Breast epithelium (tissue), 4 donors: ENCODE measurements at places on chromosomes 16 and 17.

- no peaks in the 10 kb centered on the region for H3K4me1 ChIP-seq
- H3K27ac ChIP-seq = no peak overlapping the region
- no peak overlapping the region for H3K4me3 ChIP-seq
These were observed 20.9 kb downstream of the LDAF1 start for GRCh38 chr16:21179126-21179982.

GRCh38 chr17:63911041-63911635 is at the start of gene CSHL1:
Gene CSHL1, minus strand, starts transcription at chr17:63911258. Its CDS starts 62 bp downstream, at chr17:63911196.
- no peaks in the 10 kb centered on the region for H3K4me1 ChIP-seq
- H3K36me3 ChIP-seq = no peaks in the 10 kb centered on the region
- DNase-seq = no peak
- H3K27me3 ChIP-seq = no peaks in the 10 kb centered on the region

DNA sequence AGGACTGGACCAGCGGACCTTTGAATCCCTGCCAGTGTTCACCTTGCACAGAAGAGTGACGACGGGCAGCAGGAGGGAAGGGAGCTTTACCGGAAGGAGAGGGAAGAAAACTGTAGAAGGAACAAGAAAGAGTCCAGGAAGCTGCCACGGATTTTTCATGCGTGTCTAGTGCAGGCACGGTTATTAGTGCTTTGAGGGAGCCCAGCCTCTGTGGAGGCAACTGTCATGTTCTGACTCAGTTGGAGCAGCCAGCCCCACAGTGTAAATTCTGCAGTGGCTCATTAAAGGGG is 6.5 kb upstream of the HOXB13 start:
- H3K27ac ChIP-seq = no peak overlapping the region
- no peaks in the 10 kb centered on the region for H3K4me1 ChIP-seq
- no peak for DNase-seq
- H3K36me3 ChIP-seq = no peaks in the 10 kb centered on the region
- H3K27me3 ChIP-seq = peaks cover 100% of the 10 kb centered on the region

DNA sequence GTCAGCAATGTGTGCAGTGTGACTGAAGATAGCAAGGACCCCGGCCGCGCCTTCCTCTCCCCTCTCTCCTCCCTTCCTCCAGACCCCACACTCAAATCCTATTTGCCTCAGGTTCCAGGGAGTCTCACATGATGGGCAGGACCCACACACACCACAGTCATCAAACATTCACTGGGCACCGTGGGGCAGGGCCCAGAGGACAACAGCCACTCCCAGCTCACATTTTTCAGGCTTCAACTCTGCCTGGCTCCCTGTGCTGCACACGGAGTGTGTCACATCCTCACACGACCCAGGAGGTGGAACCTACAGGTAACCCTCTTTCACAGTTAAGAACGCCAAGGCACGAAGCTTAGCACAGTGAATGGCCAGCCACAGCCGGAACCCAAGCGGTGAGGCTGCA is 30.5 kb downstream of the PEMT start:
- H3K4me1 ChIP-seq = no peaks in the 10 kb centered on the region
- H3K36me3 ChIP-seq = no peaks in the 10 kb centered on the region
- H3K27ac ChIP-seq = peak overlapping the region; percentile 73
- H3K27me3 ChIP-seq = no peaks in the 10 kb centered on the region
- DNase-seq = no peak

DNA sequence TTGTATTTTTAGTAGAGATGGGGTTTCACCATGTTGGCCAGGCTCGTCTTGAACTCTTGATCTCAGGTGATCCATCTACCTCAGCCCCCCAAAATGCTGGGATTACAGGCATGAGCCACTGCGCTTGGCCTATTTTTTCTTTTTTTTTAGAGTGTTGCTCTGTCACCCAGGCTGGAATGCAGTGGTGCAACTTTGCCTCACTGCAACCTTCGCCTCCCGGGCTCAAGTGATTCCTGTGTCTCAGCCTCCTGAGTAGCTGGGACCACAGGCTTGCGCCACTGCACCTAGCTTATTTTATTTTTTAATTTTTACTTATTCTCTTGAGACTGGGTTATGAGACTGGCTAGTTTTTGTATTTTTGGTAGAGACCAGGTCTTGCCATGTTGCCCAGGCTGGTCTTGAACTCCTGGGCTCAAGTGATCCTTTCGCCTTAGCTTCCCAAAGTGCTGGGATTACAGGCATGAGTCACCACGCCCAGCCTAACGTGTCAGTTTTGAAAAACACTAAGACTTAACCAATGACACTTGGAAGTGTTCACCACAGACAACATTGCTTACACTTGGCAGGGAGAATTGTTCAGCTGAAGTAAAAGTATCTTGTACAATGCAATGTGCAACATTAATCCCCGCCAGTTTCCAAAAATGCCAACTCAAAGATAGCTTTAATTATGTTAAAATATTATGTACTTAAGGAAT is 26.9 kb downstream of the ATAD5 start:
- H3K4me3 ChIP-seq = no peak overlapping the region
- no peaks in the 10 kb centered on the region for H3K4me1 ChIP-seq
- no peak overlapping the region for H3K27ac ChIP-seq
- no peaks in the 10 kb centered on the region for H3K27me3 ChIP-seq
- DNase-seq = no peak
- no peaks in the 10 kb centered on the region for H3K36me3 ChIP-seq

GRCh38 chr16:57753448-57754353 is 18.1 kb downstream of the KATNB1 start:
- H3K27ac ChIP-seq = no peak overlapping the region
- no peak overlapping the region for H3K4me3 ChIP-seq
- no peak for DNase-seq
- H3K36me3 ChIP-seq = no peaks in the 10 kb centered on the region

- no peak overlapping the region for H3K27ac ChIP-seq
- no peak for DNase-seq
These were observed 468.2 kb downstream of the XYLT1 start for GRCh38 chr16:17002565-17002964.

- no peak for DNase-seq
- peak overlapping the region; percentile 89 for H3K27ac ChIP-seq
- no peaks in the 10 kb centered on the region for H3K27me3 ChIP-seq
- peak overlapping the region; percentile 76 for H3K4me3 ChIP-seq
- no peaks in the 10 kb centered on the region for H3K36me3 ChIP-seq
These were observed 1.1 kb upstream of the PLEKHG4 start for GRCh38 chr16:67277999-67278772.

- no peak overlapping the region for H3K4me3 ChIP-seq
- no peak overlapping the region for H3K27ac ChIP-seq
- no peaks in the 10 kb centered on the region for H3K27me3 ChIP-seq
- no peaks in the 10 kb centered on the region for H3K36me3 ChIP-seq
- DNase-seq = no peak
- H3K4me1 ChIP-seq = no peaks in the 10 kb centered on the region
These were observed 11.3 kb downstream of the HS3ST3A1 start for GRCh38 chr17:13590441-13590840.

GRCh38 chr17:73325527-73325842 is 13.7 kb upstream of the CDC42EP4 start:
- H3K36me3 ChIP-seq = no peaks in the 10 kb centered on the region
- H3K4me1 ChIP-seq = no peaks in the 10 kb centered on the region
- no peaks in the 10 kb centered on the region for H3K27me3 ChIP-seq
- peak; percentile 55 for DNase-seq

DNA sequence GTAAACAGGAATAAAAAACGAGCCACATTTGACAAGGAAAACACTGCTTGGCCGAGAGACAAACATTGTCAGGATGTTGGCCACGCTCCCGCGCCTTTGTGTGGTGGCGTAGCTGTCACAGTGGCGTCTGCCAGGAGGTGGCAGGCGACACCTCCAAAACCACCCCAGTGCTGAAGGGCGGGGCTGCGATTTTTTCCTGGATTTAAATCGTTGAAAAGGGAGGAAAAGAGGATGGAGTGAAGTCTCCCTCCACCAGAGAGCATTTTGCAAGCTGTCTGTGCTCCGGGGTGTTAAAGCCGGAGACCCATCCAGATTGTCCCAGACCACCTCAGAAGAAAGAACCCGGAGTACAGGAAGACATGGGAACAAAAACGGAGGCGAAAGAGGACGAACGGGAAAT is 12.7 kb downstream of the MRM3 start:
- H3K36me3 ChIP-seq = no peaks in the 10 kb centered on the region
- peak; percentile 87 for DNase-seq
- no peaks in the 10 kb centered on the region for H3K27me3 ChIP-seq
- H3K4me1 ChIP-seq = no peaks in the 10 kb centered on the region
- H3K27ac ChIP-seq = peak overlapping the region; percentile 39

DNA sequence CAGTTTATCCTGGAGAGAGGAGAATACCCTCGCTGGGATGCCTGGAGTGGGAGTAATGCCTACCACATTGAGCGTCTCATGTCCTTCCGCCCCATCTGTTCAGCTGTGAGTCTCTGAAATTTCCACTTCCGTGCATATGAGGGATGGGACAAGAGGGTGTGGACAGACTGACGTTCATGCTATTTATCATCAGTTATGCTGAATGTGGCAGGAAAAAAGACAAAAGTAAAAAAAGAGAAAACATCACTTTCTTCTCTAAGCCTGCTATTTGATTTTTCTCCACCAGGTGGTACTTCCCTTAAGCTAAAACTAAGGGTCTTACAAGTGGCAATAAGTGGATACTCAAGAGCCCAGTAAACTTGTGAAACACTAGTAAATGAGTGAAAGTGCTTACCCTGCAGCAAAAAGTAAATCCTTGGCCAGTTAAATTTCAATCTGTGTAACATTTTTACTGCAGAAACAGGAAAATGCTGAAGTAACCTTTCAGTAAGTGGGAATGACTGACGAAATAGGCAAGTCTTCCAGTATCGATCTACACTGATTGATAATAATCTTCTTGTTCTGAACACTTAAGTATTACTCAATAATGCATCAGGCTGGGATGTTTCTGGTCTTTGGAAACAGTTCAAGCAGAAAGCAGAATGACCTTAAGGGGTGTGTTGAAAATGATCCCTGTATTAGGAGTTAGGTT is 5.6 kb downstream of the CRYBA1 start:
- DNase-seq = no peak
- no peaks in the 10 kb centered on the region for H3K4me1 ChIP-seq
- H3K36me3 ChIP-seq = no peaks in the 10 kb centered on the region
- no peak overlapping the region for H3K27ac ChIP-seq
- H3K27me3 ChIP-seq = no peaks in the 10 kb centered on the region

- no peaks in the 10 kb centered on the region for H3K27me3 ChIP-seq
- H3K36me3 ChIP-seq = no peaks in the 10 kb centered on the region
- no peak overlapping the region for H3K27ac ChIP-seq
- no peaks in the 10 kb centered on the region for H3K4me1 ChIP-seq
- DNase-seq = no peak
These were observed 16.4 kb upstream of the SMIM36 start for GRCh38 chr17:55527540-55528118.

DNA sequence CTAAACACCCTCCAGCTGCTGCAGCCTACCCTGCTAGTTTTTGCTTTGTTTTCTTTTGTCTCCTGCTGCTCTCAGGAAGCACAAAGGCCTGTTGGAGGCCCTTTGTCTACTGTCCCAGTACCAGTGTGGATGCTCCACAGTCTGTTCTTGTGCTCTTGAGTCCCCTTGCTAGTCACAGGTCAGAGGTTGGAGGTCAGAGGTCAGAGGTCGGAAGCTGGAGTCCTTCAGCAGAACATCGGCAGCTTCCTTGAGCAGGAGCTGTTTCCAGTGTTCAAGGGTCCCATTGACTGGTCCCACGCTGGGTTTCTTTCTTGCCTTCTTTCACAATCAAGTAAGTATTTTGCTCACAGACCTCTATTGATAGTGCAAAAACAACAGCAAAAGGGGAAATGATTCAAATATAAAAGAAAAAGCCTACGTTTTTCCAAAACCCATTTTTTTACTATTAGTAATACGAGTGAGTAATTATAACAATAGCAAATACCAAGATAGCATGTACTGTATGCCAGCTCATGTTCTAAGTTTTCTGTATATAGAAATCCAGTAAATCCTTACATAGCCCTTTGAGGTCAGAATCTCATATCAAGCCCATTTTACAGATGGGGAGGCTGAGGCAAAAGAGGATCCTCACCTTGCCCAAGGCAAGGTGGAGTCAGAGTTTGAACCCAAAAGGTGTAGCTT is 10.9 kb upstream of the IL34 start:
- H3K27ac ChIP-seq = no peak overlapping the region
- no peaks in the 10 kb centered on the region for H3K36me3 ChIP-seq
- H3K4me1 ChIP-seq = no peaks in the 10 kb centered on the region
- no peak for DNase-seq
- no peaks in the 10 kb centered on the region for H3K27me3 ChIP-seq

DNA sequence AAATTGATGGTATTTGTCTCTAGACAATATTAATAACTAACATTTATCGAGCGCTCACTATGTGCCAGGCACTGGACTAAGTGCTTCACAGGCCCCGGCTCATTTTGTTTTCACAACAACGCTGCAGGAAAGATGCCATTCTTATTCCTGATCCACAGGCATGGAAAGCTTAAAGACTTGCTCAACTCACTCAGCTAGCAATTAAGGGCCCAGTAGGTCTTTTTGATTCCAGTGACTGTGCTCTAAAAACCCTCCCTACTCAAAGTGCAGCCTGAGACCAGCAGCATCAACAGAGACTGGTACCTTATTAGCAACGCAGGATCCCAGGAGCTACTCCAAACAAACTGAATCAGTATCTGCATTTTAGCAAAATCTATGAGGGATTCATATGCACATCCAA is 35.3 kb downstream of the CUEDC1 start:
- no peak for DNase-seq
- no peaks in the 10 kb centered on the region for H3K27me3 ChIP-seq
- no peak overlapping the region for H3K27ac ChIP-seq
- H3K4me3 ChIP-seq = no peak overlapping the region

GRCh38 chr16:57791195-57791892 is 10.9 kb downstream of the KIFC3 start:
- no peak overlapping the region for H3K4me3 ChIP-seq
- no peaks in the 10 kb centered on the region for H3K36me3 ChIP-seq
- H3K27ac ChIP-seq = peak overlapping the region; percentile 44

GRCh38 chr16:17453364-17454038 is 17.3 kb downstream of the XYLT1 start:
- H3K4me3 ChIP-seq = no peak overlapping the region
- H3K4me1 ChIP-seq = no peaks in the 10 kb centered on the region
- no peak for DNase-seq

- no peak overlapping the region for H3K27ac ChIP-seq
- no peak for DNase-seq
- no peak overlapping the region for H3K4me3 ChIP-seq
- H3K4me1 ChIP-seq = no peaks in the 10 kb centered on the region
- no peaks in the 10 kb centered on the region for H3K27me3 ChIP-seq
These were observed 64.3 kb downstream of the CNGB1 start for GRCh38 chr16:57906382-57907316.

- no peaks in the 10 kb centered on the region for H3K36me3 ChIP-seq
- no peaks in the 10 kb centered on the region for H3K27me3 ChIP-seq
- H3K4me3 ChIP-seq = no peak overlapping the region
- no peak overlapping the region for H3K27ac ChIP-seq
These were observed 38.2 kb downstream of the GPRC5B start for GRCh38 chr16:19846436-19846835.
